Thoracic aorta (tissue), 2 donors: ENCODE measurements at places on chromosomes 3 and 15.

- no peak for DNase-seq
These were observed 495.9 kb upstream of the NECTIN3 start for GRCh38 chr3:110575702-110576101.

GRCh38 chr15:40932156-40932555 is 3.0 kb downstream of the DLL4 start:
- no peak for DNase-seq

DNA sequence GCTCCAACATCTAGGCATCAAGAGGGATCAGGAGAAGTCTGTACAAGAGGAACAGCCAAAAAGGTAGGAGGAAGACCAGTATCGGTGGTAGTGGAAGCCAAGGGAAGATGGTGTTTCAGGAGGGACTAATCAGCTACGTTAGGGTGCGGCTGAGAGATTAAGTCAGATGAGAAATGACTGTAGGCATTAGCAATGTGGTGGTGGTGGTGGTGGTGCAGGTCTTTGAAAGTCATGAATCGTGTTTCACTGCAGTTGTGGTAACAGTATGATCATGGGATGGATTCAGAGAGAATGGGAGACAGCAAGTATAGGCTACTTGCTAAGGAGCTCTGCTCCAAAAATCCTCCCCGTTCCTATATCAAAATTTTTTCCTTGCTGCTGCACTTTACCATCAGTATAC is 35.5 kb downstream of the ASTE1 start:
- no peak for DNase-seq

DNA sequence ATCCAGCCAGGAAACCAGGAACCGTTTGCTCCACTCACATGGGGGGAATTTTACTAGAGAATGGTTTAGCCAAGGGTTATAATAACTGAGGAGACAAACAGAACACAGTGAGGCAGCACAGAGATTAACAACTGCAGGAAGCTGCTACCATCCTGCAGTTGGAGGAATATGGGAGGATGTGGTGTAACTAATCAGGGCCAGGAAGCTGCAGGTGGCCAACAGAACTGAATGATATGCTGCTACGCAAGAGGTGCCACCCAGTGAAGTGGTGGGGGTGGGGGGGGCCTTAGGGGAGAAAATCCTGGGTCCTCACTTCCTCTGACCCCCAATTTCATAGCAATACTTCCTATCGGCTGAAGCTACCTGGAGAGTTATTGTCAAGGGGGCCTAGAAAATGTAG is 306.4 kb upstream of the STT3B start:
- DNase-seq: no peak

GRCh38 chr15:34119291-34119690 is 17.4 kb downstream of the PGBD4 start:
- DNase-seq: no peak

- DNase-seq: no peak
These were observed at the start of gene FILIP1L for GRCh38 chr3:100114413-100115030. Gene FILIP1L, minus strand, starts transcription at chr3:100114501.

- DNase-seq: no peak
These were observed 50.3 kb upstream of the ACTL6A start for GRCh38 chr3:179512378-179512777.

GRCh38 chr15:64931381-64931780 is 19.7 kb downstream of the ANKDD1A start:
- DNase-seq: no peak

GRCh38 chr3:78781351-78781750 is 986.4 kb downstream of the ROBO1 start:
- DNase-seq: no peak

DNA sequence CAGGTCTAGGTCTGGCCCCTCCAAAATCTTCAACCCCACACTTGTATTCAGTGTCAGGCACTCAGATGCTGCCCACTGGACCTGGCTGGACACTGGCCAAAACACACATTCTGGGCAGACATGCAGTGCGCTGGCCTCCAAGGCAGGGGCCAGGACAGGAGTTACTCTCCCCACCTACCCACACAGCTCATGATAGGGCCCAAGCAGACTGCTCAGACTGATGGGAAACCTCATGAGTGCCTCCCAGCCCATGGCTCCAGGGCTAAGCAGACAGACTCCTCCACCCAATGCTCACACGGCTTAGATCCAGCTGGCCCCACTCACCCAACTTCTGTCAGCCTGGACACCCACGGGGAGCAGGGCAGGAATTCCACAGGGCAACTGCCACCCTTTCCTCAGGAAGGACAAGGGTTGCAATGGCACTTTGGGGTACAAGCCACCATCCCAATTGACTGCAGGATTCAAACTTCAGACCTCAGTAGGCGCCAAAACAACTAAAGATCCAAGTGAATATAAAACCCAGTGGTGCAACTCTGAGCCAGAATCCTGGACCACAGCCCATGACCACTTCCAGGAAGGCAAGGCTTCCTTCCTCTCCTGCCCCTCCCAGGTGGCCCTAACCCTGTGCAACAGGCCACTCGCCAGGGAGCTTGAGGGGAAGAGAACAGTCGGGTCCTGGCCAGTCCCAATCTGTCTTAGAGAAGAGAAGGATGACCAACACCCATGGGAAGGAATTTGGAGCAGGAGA is 1.4 kb downstream of the LTF start:
- DNase-seq: no peak

DNA sequence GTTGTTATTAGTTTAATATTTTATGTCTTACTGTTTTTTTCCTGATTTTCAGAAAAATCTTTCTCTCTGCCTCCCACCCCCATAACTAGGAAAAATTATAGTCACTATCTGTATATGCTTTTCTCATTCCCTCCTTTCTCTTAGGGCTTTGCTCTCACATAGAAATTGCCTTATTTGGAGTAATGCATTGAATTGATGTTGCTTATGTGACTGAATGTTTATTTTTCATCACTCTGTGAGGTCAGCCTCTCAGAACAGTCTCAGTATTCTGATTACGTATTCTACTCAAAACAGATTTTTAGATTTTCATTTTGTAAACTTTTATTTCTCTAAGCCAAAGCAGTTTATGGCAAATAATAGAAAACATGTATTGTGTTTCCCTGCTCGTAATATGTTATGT is 121.0 kb downstream of the SLMAP start:
- DNase-seq: no peak

GRCh38 chr3:43522727-43523362 is 99.0 kb downstream of the ANO10 start:
- DNase-seq: no peak

GRCh38 chr3:147735616-147736015 is 326.5 kb downstream of the ZIC1 start:
- DNase-seq: no peak

- no peak for DNase-seq
These were observed 1.8 kb upstream of the PLXND1 start for GRCh38 chr3:129608087-129608935.

GRCh38 chr3:123416173-123416572 is 32.7 kb downstream of the ADCY5 start:
- DNase-seq: no peak

GRCh38 chr15:89163271-89164055 is 57.9 kb downstream of the RLBP1 start:
- DNase-seq: no peak

DNA sequence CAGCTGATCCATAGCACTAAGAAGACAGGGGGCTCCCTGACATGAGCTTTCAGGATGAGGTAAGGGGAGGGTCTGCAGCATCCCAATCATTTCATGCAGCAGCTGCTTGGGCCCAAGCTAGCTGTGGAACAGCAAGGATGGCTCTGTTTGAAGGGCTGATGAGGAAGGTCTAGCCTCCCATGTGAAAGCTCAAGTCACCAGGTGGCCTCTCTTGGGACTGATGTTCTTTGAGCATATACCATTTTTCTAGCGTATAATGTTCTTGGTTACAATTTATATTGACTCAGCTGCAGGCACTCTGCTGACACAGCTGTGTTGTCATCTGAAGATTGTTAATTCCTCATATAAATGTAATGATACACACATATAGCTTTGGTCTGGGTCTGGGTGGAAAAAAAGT is 87.0 kb downstream of the CD200R1L start:
- no peak for DNase-seq

DNA sequence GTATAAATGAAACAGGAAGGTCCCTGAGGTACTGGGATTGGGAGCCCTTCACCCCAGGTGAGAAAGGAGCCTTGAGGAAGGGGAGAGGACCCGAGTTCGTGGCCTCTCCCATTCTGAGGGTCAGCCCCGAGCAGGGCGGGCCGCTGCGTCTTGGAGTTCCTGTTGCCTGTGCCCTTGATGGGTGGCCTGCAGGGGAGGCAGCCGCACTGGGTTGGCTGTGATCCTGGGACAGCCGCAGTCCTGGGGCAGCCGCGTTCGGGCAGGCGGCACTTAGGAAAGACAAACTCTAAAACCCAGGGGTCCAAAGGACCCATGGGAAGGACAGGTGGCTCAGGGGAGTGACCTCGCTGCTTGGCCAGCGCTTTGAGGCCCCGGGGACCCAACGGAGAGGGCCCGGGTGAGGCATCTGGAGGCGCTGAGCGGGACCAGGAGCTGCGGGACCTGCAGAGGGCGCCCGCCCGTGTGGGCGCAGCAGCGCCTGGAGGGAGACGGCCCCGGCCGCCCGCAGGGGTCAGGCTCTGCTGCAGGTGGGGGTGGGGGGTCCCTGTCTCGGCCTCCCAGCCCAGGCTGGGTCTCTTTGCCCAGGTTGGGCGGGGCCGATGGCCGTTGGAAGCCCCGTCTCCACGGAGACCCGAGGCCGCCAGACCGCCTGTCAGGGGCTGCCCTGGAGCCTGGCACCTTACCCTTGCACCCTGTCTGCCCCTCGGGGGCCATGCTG is 65.1 kb downstream of the HMCES start:
- no peak for DNase-seq

DNA sequence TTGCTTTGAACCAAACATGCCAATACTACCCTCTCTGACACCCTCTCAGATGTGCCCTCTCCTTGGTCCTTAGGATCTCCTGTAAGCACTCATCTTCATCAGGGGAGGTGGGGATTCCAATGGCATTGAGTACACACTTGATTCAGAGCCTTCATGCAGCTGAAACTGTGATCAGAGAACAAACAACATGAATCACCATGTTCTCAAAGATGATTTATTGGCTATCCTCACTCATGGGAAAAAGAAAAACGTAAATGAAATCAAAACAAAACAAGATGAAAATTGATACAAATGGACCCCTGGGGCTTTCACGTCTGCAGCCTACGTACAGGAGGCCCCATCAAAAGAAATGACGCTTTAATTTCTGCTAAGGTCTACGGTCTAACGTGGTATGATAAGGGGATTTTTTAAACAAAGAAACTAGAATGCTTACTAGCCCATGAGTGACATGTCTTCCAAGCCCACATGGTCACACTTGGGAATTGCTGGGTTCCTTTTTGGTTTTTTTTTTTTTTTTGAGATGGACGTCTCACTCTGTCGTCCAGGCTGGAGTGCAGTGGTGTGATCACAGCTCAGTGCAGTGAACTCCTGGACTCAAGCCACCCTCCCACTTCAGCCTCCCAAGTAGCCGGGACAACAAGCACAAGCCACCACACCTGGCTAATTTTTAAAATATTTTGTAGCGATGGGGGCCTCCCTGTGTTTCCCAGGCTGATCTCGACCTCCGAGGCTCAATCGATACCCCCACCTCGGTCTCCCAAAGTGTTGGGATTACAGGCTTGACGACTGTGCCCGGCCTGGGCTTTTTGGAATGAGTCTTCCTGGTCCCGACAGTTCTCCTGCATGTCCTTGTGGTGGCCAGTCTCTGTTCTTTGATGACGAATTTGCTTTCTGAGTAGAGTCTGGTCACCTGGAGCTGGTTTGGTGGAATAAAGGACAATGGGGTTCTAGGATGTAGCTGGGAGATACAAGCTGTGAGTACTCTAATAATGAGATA is 202.6 kb downstream of the XXYLT1 start:
- DNase-seq: no peak

- DNase-seq: no peak
These were observed 97.5 kb downstream of the DNAJB8 start for GRCh38 chr3:128369121-128369703.
